GM23338 (cell line): ENCODE measurements at places on chromosomes 13 and 19. TPM values are rescaled to one million over a fixed set of nuclear protein-coding genes. Genes with fewer than 3 reads are reported as not detected.

CYSLTR2 gene
- total RNA-seq, result not detected in 2 replicates

- no peak for DNase-seq
Observed at GRCh38 chr19:45100201-45100600, 7.2 kb downstream of the PPP1R37 start.

DNA sequence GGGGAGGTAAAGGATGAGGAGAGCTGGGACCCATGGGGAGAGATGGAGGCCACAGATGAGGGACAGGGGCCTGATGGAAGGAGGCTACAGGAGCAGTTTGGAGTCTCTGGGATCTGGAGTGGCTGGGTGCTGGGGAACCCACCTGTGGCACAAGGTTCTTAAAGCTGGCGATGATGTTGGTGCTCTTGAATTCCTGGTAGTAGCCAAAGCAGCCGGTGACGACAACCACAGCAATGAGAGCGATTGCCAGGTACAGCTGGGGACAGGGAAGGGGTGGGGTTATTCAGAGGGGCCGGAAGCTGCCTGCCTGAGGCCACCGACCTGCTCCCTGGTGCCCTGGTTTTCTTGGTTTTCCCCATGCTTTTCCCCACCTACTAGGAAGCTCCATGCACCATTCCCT, 2.8 kb downstream of the ATP4A start:
- no peak for DNase-seq

- DNase-seq, result peak; percentile 35
Observed at GRCh38 chr13:74574964-74575728, 440.9 kb upstream of the KLF12 start.

- no peak for DNase-seq
Observed at GRCh38 chr19:43605875-43606568, 5.9 kb upstream of the SRRM5 start.
